ENCODE measurements at places on chromosomes 4 and X.

GRCh38 chr4:161869511-161869910 is 294.3 kb downstream of the FSTL5 start:
- DNase-seq: no peak

GRCh38 chrX:11575332-11575731 is 90.4 kb downstream of the ARHGAP6 start:
- DNase-seq: no peak

- DNase-seq: no peak
Measured at GRCh38 chr4:42709392-42710065, 52.6 kb upstream of the ATP8A1 start.

- DNase-seq: no peak
Measured at GRCh38 chr4:24024157-24024556, 134.3 kb upstream of the PPARGC1A start.

- DNase-seq: no peak
Measured at GRCh38 chr4:152334931-152335330, 201.0 kb downstream of the FBXW7 start.

- no peak for DNase-seq
Measured at GRCh38 chrX:14616301-14616700, 87.0 kb downstream of the GLRA2 start.

GRCh38 chrX:68498044-68498507 is 775 bp upstream of the YIPF6 start:
- DNase-seq: no peak

DNA sequence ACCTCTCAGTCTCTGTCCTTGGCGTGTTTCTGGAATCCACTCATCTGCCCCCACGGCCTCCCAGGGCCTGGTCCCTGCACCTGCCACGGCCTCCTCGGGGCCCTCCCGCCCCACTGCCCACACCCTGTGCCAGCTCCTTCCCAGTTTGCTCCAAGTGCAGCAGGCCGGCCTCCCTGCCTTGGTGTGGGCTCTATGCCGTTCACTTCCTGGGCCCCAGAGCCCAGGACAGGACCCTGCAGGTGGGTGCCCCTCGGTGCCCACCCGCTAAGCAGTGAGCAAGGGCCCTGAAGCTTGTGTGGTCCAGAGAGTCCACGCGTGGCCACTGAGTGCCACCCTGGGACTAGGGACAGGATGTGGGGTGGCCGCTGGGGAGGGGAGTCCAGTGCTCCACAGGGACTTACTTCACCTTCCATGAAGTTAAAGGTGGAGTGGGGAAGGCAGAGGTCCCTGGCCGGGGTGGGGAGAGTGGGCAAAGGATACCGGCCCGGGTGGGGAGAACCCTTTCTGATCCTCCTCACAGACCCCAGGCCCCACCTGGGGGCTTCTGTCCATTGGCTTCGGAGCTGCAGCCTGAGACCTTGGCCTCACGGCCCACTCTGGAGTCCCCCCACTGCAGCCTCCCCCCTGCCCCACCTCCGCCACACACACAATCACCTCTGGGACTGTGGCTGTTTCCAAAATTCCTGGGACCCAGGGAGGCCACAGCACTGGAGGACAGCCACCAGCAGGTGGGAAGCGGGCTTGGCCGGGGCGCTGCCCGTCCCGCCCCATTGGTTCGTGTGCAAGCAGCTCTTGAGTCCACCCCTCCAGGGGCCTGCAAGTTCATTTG is 60.0 kb upstream of the NKX1-1 start:
- DNase-seq: no peak

- DNase-seq: no peak
Measured at GRCh38 chr4:120452001-120452400, 385.4 kb upstream of the MAD2L1 start.

- DNase-seq: no peak
Measured at GRCh38 chrX:124860736-124861135, 458.9 kb upstream of the TEX13C start.

- DNase-seq: no peak
Measured at GRCh38 chr4:110250023-110250387, 51.6 kb upstream of the ELOVL6 start.

- DNase-seq: no peak
Measured at GRCh38 chrX:47248576-47248975, 15.8 kb downstream of the USP11 start.

DNA sequence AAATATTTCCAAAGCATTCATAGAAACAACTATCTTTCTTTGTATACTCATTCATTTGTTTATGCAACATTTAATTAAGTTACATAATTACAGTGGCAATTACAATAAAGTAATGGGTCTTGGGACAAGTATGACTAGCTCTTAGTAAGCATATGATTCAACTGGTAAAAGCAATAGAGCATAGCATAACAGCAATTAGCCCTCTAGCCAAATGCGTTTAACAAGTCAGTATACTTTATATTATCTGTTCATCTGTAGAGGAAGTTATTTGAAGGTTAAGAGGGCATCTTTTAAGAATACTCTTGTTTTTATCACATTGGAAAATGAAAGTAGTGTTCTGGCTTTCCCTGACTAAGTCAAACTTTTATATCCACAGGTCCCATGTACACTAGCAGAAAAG is 198.1 kb upstream of the UGT8 start:
- DNase-seq: no peak

DNA sequence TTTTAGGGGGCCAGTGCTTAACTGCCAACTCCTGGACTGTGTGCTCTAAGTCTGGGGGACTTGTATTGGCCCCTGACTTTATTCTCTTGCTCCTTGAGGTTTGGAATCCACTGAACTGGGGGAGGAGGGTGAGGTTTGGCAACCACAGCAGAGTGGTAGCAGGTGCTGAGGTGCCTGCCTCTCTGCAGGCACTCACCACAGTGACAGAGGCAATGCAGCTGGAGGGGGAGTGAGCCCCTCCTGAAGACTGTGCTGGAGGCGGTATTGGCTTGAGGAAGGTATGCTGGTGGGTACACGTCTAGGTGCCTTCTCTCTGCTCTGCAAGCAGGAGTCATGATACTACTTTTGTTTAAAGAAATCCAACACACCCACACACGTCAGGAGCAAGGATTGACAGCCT is 24.6 kb downstream of the CFAP299 start:
- no peak for DNase-seq

GRCh38 chrX:51336584-51336983 is 4.0 kb downstream of the NUDT10 start:
- peak; percentile 2 for DNase-seq

- no peak for DNase-seq
Measured at GRCh38 chr4:2304321-2304876, 42.5 kb upstream of the MXD4 start.

DNA sequence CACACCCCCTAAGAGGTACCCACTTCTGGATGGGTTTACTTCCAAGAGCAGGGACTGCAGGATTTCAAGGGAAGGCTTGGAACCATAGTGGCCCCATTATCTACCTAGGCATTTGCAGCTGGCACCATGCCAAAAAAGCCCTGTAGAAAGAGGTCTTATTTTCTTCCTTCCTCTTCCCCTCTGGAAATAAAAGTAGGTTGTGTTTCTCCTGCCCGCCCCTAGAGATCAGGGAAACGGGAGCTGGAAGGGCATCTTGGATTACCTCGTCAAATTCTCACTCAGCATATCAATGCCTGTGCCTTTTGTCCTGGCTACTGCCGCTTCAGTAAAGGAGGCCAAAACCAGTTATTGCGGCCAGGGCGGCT is 1.6 kb downstream of the SCD5 start:
- no peak for DNase-seq

- peak; percentile 26 for DNase-seq
Measured at GRCh38 chrX:24371391-24371972, 11.0 kb downstream of the SUPT20HL1 start.

- DNase-seq: no peak
Measured at GRCh38 chrX:134146493-134146892, 90.5 kb upstream of the CCDC160 start.
